ENCODE measurements at places on chromosomes 4 and X.

- DNase-seq, result peak; percentile 11
Observed at GRCh38 chr4:122692641-122693520, 39.6 kb upstream of the BBS12 start.

DNA sequence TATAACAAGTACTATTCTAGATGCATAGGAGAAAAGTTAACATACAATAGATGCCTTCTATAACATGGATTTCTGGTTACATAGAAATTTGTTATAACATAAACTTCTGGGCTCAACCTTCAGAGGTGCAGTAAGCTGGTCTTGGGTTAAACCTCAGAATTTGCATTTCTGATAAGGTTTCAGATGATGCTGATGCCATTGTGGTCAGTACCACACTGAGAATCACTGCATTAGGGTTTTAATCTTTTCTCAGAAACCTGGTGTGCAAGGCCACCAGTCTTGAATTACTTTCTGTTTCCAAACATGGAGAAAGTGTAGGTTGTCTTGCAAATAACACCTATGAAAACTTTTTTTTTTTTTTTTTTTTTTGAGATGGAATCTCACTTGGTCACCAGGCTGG is 146.2 kb downstream of the SPOCK3 start:
- DNase-seq, result no peak

DNA sequence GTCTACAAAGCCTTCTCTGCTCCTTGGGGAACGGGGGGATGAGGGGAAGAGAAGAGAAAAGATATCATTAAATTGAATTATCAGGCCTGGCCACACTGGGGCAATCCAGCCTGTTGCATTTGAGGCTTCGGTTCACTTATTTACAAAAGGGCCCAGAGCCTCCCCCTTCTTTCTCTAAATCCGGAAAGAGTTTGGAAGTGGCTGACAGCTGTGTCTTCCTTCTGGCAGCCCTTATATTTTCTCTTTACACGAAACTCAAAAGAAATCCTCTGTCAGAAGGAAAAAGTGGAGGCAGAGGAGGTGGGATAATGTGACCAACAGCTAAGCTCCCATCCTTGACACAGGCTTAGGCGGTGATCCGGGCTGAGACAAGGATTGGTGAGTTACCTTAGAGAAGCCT is 158.3 kb upstream of the TAPT1 start:
- no peak for DNase-seq

- DNase-seq, result no peak
Observed at GRCh38 chrX:110310896-110311295, 7.0 kb downstream of the AMMECR1 start.

GRCh38 chr4:8272472-8273428 is 3.2 kb downstream of the HTRA3 start:
- no peak for DNase-seq

DNA sequence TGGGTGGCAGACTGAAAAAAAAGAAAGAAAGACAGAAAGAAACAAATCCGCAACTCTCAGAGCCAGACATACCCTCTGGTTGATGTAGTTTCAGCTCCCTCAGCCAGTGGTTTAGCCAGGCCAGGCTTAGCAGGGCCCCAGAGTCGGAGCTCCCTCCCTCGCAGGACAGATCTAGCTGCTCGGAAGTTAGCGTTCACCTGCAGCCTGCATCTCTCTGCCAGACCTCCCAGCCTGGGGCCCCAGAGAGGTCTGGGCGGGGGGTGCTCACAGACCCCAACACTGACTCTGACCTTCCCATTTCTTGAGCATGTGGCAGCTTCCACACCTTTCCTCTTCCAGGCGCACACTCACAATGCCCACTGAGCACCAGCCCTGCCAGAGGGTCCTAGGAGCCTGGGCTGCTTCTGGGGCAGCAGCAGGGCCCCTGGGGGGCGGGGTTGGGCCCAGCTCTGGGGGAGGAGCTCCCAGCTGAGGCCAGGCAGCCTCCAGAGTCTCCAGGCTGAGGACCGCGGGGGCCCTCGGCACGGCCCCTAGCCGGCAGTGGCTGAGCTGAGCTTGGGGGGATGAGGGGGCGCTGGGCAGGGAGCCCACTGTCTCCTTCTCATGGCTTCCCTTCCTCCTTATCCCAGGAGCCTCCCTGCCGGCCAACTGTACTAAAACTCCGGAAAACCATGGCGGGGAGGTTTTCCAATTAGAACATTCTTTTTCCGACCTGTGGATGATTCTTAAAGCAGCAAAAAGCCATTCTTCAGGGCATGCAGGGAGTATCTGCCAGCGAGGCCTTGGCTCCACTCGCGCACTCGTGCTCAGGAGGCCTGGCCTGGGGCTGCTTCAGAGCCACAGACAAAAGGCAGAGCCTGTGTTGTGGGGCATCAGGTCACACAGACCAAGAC is 4.6 kb upstream of the ZNF185 start:
- no peak for DNase-seq

- DNase-seq, result peak; percentile 59
Observed at GRCh38 chrX:119477812-119478232, 9.6 kb downstream of the SLC25A5 start.

DNA sequence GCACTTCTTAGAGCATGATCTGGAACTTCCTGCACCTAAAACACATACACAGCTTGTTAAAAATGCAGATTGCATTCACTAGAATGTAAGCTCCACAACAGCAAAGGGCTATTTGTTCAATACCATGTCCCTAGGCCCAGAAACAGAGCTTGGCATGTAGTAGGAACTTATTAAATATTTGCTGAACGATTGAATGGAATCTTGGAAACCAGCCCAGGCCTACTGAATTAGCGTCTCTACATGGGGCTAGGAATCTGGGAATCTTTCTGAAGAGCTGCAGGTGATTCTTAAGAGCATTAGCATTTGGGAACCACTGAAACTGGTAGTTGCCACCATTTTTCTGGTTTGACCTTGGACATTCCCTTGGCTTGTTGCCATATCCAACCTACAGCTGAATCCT is 234.1 kb downstream of the STIM2 start:
- DNase-seq, result no peak

DNA sequence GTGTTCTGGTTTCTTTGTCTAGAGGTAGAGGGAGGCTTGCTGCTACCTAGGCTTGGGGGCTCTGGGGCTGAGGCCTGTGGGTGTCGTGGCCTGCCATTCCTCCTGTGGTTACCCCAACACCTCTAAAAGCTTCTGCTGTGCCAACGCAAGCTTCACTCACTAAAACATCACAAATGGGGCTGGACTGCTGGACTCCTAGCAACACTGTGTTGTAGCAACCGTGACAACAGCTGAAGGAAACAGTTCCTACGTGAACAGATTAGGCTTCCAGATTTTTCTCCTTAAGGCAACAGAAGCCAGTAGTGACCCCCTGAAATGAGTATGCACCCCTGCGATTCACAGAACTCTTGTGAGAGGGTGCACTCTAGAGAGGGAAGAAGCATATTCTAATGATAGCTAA is 138.3 kb upstream of the TEX13D start:
- DNase-seq, result no peak

DNA sequence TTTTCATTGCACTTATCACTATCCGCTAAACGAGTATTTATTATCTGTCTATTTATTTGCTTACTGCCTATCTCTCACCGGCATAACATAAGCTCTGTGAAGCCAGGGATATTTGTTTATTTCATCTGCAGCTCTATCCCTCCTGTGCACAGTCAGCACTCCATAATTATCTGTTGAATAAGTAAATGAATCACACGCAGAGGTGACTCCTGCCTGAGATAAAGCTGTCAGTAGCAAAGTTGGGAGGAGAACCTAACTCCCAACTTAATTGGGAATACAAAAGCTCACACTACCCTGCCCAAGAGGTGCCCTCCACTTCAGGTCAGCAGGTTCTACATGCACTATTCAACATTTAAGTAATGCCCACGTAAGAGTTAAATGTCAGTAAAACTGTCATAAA is 85.7 kb downstream of the CORIN start:
- no peak for DNase-seq

DNA sequence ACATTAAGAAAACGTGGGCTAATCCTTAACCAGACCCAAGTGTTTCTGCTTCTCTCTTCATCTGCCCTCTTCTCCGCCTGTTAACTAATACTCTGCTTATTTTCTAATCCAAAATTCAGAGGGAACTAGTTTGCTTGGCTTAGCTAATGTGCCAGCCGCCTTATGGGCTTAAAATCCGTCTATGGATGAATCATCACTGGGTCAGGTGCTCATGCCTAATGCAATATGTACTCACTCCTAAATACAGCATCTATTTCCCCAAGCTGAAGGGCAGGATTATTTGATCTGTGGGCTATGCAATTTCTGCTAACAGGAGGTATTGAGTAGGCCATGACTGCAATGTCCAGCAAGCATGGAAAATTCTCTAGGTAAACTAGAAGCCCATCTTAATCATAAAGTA is 12.4 kb downstream of the DYNLT3 start:
- no peak for DNase-seq

GRCh38 chr4:183554346-183554686 is 49.5 kb downstream of the ING2 start:
- DNase-seq, result no peak

- DNase-seq, result no peak
Observed at GRCh38 chr4:55578341-55579010, 13.6 kb downstream of the PDCL2 start.

GRCh38 chr4:2277956-2278355 is 16.0 kb upstream of the MXD4 start:
- no peak for DNase-seq

GRCh38 chr4:152959080-152959479 is 23.0 kb downstream of the FHDC1 start:
- DNase-seq, result no peak

DNA sequence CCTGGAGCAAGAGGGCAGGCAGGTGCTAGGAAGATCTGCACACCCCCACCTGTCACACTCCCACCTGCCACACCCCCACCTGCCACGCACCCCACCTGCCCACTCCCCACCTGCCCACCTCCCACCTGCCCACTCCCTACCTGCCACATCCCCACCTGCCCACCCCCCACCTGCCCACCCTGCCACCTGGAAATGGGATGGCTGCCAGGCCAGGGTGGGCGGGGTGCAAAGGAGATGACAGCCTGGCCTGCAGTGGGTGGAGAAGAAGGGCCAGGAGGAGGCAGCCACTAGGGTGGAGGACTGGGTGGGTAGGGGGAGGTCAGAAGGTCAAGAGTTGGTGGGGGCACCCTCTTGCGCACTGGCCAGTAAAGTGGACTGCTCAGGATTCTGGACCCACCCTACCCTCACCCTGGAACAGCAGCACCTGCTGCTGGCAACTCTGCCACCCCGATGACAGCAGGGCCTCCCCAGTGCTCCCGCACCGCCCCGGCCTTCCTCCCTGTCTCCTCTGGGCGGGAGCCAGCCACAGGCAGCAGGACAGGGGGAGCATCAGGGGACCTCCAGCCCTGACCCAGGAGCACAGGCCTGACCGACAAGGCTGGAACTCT is 66.8 kb upstream of the NKX1-1 start:
- no peak for DNase-seq

DNA sequence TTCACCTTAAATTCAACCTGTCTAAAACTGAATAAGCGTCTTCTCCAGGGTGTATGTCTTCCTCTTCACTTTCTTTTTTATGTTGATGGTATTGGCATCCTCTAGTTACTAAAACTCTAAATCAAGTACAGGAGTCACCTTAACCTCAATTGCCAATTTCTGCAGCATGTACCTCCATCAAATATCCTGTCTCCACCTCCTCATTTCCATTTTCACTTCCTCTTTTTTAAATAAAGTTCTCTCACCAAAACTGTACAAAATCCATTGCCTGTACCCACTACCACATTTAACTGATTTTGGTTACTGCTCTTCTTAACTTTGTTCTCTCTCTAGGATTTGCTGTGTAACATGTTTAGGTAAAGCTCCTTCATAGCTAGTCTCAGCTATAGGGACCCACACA is 9.2 kb upstream of the NPFFR2 start:
- no peak for DNase-seq

DNA sequence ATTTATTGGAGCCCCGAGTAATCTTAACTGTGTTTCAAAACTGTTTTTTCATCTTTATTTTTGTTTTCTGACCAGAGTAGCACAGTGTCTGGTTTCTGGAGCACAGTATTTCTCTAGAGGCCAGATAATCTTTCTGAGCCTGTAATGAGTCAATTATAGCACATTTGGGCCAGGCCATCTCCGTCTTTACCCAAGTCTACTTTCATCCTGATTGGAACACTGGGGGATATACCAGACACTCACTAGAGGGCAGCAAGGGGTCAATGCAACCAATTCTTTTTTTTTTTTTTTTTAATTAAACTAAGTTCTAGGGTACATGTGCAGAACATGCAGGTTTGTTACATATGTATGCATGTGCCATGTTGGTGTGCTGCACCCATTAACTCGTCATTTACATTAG is 282.0 kb downstream of the ARHGAP24 start:
- peak; percentile 40 for DNase-seq

DNA sequence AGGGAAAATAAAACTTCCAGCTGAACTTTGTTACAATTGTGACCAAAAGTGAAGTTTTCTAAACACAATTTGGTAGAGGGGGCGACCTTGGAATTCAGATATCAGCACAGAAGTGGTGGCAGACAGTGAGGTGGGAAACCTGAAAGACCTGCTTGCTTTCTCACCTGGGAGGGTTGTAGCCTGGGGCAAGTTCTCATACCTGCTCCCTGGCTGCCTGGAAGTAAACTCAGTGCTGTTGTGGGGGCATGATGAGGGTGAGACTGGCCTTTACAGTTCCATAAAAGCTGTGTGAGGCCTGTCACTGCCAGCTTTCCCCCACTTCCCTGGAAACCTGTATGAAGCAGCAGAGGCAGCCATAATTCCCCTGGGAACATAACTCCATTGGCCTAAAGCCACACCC is 1180.2 kb downstream of the FAM133A start:
- no peak for DNase-seq

GRCh38 chrX:23515028-23515427 is 152.3 kb upstream of the PRDX4 start:
- no peak for DNase-seq

DNA sequence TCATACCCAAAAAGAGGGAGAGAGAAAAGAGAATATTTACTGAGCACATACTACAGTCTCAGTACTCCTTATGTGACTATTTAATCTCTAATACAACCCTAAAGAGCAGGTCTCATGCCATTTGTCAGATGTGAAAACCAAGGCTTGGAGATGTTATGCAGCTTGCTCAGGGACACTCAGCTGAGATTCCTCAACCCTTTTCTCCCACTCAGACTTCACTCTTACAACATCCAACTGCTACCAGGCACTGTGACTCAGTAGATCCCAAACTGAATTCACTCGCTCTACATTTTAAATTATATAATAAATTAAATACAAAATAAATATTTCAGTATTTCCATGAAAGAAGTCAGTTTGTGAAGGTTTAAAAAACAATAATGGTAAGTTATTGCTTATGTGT is 53.7 kb downstream of the TSPAN5 start:
- DNase-seq, result no peak

DNA sequence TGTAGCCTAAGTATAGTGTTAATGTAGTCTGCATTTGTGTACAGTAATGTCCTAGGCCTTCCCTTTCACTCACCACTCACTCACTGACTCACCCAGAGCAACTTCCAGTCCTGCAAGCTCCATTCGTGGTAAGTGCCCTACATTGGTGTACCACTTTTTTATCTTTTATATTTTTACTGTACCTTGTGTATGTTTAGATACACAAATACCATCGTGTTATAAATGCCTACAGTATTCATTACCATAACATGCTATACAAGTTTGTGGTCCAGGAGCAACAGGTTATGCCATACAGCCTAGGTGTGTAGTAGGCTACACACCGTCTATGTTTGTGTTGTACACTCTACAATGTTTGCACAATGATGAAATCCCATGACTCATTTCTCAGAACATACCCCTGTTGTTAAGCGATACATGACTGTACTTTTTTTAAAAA is 15.4 kb downstream of the TSPAN5 start:
- DNase-seq, result peak; percentile 69

Data from HFFc6 (cell line).